ENCODE measurements at places on chromosomes 6 and 20.
A peak's percentile ranks its signal among the peaks of the same experiment; 100 is the strongest.

GRCh38 chr6:109632405-109632804 lies 58.6 kb downstream of the AK9 start:
- DNase-seq = no peak

- peak; percentile 70 for DNase-seq
Measured at GRCh38 chr6:26554697-26555504, 16.7 kb downstream of the HMGN4 start.

DNA sequence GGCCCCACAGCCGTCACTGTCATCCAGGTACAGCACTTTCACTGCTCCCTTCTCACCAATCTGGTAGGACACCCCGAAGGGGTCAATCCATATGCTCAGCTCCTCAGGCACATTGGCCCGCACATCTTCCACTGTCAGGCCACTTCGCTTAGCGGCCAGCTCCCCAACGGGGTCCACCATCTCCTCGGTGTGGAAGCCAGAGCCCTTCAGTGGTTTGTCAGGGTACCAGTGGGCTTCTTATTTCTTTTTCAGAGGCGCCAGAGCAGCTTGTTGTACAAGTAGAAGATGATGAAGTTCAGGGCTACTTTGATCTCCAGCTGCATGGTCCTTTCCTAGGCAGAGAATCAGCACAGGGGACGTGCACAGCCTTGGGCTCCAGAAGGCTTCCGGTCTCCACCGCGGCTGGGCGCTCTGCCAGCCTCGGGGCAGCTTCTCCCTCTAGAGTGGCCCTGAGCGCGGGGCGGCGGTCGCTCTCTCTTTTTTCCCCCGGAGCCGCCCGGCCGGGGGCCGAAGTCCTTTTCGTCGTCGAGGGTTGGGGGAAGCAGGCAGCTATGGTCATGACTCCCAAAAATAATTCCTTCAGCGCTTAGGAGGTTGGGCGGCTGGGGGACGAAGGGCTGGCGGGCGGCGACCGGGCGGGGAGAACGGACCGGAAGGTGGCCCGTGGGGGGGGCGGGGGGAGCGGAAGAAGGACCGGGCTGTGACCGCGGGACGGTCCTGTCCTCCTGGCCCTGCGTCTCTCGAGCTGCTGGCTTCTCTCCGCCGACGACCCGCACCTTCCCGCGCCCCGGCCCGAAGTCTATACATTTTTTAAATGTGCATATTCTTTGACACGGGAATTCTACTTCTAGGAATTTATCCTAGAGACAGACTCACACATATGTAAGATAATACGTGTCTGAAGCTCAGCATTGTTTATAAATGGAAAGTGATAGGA lies 6.5 kb upstream of the ZSCAN9 start:
- DNase-seq = peak; percentile 66

GRCh38 chr6:25078141-25078540 lies 142.4 kb upstream of the RIPOR2 start:
- DNase-seq = no peak

- no peak for DNase-seq
Measured at GRCh38 chr6:90170601-90171000, 126.0 kb downstream of the BACH2 start.

DNA sequence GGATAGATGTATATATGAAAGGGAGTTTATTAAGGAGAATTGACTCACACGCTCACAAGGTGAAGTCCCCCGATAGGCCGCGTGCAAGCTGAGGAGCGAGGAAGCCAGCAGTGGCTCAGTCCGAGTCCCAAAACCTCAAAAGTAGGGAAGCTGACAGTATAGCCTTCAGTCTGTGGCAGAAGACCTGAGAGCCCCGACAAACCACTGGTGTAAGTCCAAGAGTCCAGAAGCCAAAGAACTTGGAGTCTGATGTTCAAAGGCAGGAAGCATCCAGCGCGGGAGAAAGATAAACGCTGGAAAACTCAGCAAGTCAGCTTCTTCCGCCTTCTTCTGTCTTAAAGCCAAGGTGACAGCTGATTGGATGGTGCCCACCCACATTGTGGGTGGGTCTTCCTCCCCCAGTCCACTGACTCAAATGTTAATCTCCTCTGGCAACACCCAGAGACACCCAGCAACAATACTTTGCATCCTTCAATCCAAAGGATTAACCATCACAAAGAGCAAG lies 102.6 kb upstream of the GJE1 start:
- DNase-seq = no peak

DNA sequence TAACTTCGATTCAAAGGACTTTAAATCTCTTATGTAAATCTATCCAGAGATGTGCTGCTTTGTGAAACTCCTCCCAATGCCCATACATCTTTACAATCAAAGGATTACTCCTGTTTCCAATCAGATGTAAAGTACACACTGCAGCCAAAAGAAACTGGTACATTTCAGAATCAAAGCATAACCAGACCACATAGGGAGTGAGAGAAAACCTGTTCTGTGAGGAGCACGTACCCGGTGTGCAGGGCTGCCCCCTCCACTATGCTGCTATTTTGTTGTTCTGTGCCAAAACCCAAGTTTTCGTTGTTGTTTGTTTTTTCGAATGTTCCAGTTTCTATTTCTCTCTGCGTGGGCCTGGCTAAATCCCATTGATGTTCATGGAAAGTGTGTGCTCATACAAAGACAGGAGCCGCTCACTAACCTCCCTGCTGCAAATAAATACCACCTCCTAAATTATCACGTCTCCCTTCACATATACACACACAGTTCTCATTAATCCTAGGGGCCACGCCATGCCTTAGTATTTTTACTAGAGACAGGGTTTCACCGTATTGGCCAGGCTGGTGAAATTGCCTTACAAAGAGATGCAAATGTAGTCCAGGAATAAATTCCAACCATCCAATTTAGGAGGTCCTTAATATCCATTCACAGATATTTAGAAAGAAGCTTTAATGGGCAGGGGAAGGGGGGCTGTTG lies 52.9 kb downstream of the ATP9A start:
- DNase-seq = no peak

DNA sequence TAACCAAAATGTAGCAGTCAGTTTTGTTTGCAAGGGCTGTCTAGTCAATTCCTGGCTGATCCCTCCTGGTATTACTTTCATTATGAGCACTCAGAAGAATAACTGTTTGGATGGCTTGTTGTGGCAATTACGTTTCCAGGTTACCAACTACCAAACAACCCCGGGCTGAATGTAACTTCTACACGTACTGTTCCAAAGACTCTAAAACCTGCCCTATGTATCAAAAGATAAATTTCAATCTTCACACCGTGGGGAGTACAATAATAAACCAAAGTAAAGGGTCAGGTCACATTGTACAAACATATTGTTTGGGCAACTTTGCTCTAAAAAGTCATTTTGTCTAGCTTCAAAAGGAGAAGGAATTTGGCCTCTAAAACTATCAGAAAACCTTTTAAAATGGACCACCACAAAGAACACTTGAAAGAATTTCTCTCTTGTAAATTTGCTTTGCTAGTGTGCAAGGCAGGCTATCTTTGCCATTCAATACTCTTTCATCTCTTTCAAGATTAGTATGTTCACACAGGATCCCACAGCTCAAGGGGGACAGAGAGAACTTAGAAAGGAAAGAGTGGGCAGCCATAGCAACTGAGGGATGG lies 27.6 kb downstream of the DCDC2 start:
- DNase-seq = no peak

GRCh38 chr6:88683734-88684133 lies 279.7 kb downstream of the RNGTT start:
- peak; percentile 54 for DNase-seq

DNA sequence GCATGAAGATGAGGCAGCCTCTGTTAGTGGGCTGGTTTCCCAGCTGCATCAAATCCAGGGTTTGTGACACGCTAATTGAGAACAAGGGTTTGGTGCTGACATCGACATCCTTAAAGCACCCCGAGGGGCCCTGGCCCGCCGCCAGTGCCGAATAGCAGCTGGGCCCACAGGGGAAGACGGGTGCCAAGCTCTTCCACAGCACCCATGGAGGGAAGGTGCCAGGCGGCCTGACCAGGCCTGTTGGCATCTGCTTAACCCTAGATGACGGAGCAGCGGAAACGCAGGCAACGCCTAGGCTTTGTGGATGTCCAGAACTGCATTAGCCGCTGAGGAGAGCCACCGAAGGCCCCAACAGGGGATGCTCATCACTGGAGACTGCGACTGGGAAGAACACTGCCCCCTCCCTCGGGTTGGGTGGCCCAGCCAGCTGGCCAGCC lies 16.0 kb downstream of the UQCC2 start:
- no peak for DNase-seq

GRCh38 chr6:100461278-100461916 lies 3.3 kb downstream of the SIM1 start:
- no peak for DNase-seq

DNA sequence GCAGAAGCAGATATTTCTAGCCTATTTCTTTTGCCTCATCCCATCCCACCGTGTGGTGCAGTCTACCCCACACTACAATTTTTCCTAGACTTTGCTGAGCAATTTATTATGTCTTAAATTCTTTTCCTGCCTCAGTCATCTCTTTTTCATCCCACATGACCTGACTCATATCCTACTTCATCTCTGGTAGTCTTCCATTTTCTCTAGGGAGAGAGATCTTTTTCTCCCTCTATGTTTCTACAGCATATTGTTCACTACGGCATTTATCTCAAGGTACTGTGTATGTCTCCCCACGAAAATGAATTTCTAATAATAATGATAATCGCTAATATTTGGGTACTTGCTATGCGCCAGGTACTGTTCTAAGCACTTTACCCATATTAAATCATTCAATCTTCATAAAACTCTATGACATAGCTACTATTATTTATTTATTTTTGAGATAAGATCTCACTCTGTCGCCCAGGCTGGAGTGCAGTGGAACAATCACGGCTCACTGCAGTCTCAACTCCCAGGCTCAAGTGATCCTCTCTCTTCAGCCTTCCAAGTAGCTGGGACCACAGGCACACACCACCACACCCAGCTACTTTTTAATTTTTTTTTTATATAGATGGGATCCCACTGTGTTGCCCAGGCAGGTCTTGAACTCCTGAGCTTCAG lies 15.6 kb downstream of the PDSS2 start:
- peak; percentile 73 for DNase-seq

DNA sequence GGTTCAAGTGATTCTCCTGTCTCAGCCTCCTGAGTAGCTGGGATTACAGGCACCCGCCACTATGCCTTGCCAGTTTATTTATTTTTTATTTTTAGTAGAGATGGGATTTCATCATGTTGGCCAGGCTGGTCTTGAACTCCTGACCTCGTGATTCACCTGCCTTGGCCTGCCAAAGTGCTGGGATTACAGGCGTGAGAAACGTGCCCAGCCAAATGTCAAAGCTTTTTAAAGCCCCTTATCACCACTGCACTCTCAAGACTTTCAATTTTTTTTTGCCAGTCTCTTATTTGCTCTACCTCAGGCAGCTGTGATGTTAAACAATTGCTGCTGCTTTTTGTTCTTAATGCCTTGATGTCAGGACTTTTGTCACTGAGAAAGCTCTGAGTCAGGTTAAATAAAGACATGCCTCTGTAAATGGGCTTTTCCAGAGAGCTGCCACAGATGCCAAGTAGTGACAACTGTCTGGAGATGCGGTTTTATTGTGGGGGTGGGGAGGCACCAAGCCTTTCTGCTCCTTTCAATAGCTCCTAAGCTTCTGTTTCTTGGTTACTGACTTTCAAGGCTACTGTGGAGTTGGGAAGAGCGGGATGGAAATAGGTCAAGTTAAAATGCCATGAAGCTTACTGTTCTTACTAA lies 29.2 kb downstream of the RSPH3 start:
- no peak for DNase-seq

- no peak for DNase-seq
Measured at GRCh38 chr6:161829291-161829729, 555.4 kb upstream of the AGPAT4 start.
